ENCODE measurements at places on chromosomes 4 and X. TPM values are rescaled to one million over a fixed set of nuclear protein-coding genes. Genes with fewer than 3 reads are reported as not detected.

The NLGN4X gene
- not detected for total RNA-seq

The VCX3A gene
- total RNA-seq, result not detected

The ABCG2 gene
- total RNA-seq, result 310 TPM

The SRPX gene
- total RNA-seq, result not detected

The PHOX2B gene
- not detected for total RNA-seq

GRCh38 chrX:148929686-148930085 is 429.3 kb downstream of the AFF2 start:
- no peak for DNase-seq

GRCh38 chr4:47451657-47452056 is 11.8 kb downstream of the COMMD8 start:
- DNase-seq, result no peak

- DNase-seq, result no peak
These were observed 56.1 kb upstream of the TMEM131L start for GRCh38 chr4:153409924-153410501.

DNA sequence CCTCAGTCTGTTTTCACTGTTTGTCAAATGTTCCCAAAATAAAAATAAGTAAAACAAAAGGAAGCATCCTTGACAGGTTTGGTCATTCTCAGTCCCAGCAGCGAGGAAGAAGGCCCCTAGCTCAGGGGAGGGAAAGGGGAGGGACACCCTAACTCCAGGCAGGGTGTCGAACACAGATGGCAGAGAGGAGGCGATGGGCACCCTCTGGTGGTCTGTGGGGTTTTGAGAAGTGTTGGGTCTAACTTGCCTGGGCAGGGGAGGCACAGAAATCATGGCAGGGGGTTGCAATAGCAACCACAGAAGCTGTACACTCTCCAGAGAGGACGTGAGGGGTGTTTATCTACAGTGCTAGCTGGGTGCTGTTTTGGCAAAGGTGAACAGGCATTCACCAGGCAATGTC is 229.8 kb upstream of the SFRP2 start:
- no peak for DNase-seq

- DNase-seq, result no peak
These were observed 126.1 kb downstream of the NAA11 start for GRCh38 chr4:79199743-79200142.

DNA sequence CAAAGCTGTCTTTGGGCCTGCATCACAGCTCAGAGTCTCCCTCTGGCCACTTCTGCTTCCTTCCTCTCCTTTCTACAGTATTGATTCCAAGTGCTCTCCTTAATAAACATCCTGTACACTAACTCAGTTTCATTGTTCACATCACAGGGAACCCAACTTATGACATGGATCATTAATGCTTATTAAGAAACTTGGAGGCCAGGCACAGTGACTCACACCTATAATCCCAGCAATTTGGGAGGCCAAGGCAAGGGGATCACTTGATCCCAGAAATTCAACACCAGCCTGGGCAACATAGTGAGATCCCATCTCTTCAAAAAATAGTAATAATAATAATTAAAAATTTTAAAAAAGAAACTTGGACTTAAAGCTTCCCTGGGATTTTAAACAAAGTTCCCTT is 89.2 kb upstream of the EFHC2 start:
- peak; percentile 35 for DNase-seq

- no peak for DNase-seq
These were observed 16.0 kb upstream of the SH3TC1 start for GRCh38 chr4:8182858-8183725.

Data from G401 (cell line).